Peyer's patch (tissue), 4 donors: ENCODE measurements at places on chromosomes 11 and 22.

DNA sequence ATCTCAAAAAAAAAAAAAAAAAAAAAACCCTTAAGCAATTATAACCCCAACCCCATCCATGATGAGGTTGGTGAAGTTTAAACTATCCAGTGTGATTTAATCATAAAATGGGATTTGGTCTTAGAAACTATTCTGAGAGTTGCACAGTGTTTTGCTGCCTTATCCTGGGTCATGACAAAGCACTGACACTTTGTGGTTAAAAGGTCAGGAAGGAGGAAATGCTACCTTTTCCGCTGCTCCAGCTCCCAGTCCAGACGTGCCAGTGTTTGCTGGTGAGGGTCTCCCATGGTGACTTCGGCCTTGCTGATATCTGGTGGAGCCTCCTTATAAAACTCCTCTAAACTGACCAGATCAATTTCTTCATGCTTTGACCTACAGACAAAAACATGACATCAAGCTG is 14.5 kb downstream of the THOC5 start:
- no peak for DNase-seq

DNA sequence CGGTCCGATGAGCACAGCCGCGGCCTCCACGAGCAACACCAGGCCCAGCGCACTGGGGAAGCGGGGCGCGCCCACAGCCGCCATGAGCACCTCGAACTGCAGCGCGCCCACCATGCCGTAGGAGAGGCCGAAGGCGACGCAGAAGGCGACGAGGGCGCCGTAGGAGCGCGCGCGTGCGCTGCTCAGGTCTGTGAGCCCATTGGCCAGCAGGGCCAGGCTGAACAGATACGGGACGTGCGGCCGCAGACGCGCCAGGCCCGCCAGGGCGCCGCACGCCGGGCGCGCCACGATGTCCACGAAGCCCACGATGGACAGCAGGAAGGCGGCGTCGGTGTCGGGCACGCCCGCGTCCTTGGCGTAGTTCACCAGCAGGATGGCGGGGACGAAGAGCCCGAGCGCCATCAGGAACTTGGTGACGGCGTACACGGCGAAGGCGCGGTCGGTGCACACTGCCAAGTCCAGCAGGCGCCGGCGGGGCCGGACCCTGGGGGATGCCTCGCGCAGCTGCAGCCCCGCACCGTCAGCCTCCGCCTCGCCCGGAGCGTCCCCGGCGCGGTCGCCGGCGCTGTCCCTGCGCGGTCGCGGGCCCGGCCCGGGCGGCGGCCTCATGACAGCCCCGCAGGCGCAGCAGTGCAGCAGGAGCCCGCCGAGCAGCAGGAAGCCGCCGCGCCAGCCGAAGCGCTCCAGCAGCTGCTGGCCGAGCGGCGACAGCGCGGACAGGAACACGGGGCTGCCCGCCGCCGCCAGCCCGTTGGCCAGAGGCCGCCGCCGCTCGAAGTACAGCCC is 2.9 kb downstream of the SLC16A8 start:
- DNase-seq, result peak; percentile 66

DNA sequence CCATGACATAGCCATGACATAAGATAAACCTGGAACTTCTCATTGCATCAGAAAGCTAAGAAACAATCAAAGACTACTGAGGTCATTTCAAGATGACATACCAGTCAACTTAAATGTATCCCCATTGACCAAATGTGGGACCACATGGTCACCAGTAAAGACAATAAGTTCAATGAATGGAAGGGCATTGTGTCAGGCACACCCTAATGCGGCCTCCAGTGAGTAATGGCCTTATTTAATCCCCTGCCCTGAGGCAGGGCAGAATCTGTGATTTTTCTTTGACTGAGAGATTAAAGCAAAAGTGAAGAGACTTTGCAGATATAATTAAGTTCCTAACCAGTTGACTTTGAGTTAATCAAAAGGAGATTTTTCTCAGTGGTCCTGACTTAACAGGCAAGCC is 17.3 kb upstream of the SYT8 start:
- no peak for DNase-seq

DNA sequence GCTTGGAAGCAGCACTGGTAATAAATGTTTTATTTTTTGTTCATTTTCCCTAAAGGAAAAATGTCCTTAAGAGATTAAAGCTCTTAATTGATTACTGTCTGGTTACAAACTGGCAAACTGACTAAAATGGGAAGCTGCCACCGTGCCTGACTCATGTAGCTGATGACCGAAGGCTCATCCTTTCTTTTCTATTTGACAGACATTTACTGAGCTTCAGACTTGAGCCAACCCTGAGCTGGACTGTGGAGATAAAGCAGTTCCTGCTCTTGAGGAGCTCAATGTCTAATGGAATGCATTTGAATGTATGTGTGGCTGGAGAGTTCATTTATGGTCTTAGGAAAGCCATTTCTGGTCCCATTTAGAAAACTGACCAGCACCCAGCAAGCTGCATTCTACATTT is 91.3 kb downstream of the RNF169 start:
- DNase-seq, result no peak

- DNase-seq, result no peak
These were observed 21.0 kb downstream of the LDLRAD3 start for GRCh38 chr11:35964841-35965240.

DNA sequence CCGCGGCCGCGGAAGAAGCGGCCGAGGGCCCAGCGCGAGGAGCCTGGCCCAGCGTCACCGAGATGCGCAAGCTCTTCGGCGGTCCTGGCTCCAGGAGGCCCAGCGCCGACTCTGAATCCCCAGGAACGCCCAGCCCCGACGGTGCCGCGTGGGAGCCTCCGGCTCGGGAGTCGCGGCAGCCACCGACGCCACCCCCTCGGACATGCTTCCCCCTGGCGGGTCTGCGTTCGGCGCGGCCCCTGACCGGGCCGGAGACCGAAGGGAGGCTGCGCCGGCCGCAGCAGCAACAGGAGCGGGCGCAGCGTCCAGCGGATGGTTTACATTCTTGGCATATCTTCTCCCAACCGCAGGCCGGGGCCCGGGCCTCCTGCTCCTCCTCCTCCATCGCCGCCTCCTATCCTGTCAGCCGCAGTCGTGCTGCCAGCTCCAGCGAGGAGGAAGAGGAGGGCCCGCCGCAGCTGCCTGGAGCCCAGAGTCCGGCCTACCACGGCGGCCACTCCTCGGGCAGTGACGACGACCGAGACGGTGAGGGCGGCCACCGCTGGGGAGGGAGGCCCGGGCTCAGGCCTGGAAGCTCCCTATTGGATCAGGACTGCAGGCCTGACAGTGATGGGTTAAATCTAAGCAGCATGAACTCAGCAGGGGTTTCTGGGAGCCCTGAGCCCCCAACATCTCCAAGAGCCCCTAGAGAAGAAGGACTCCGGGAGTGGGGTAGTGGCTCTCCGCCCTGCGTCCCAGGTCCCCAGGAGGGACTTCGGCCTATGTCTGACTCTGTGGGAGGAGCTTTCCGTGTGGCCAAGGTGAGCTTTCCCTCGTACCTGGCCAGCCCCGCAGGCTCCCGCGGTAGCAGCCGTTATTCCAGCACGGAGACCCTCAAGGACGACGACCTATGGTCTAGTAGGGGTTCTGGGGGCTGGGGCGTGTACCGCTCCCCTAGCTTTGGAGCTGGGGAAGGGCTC is 1.2 kb downstream of the ARHGEF17 start:
- DNase-seq, result no peak

GRCh38 chr11:104127828-104128227 is 36.1 kb downstream of the PDGFD start:
- DNase-seq, result no peak
